ENCODE measurements at places on chromosomes 7 and 10.

- DNase-seq: no peak
Measured at GRCh38 chr10:38003588-38003987, 6.9 kb upstream of the ZNF33A start.

- no peak for DNase-seq
Measured at GRCh38 chr7:11120068-11120664, 146.5 kb downstream of the PHF14 start.

GRCh38 chr7:127792528-127793342, 140.7 kb downstream of the SND1 start:
- peak; percentile 30 for DNase-seq

DNA sequence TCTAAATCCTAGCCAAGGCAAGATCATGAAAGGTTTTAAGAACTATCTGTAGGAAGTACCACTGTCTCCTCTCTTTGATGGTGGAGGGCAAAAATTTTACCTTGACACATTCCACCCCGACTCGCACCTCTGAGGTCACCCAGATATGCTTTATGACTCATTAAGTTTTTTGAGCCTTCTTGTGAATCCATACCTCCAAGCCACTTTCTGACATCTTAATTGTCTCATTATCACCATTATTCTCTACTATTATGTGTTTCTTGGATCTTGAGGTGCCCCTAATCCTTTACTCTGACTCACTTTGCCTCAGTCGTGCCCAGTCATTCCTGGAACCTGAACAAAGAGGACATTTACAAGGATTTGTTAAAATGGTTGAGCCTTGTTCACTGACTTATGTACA, 146.6 kb downstream of the RAPGEF5 start:
- DNase-seq: no peak

DNA sequence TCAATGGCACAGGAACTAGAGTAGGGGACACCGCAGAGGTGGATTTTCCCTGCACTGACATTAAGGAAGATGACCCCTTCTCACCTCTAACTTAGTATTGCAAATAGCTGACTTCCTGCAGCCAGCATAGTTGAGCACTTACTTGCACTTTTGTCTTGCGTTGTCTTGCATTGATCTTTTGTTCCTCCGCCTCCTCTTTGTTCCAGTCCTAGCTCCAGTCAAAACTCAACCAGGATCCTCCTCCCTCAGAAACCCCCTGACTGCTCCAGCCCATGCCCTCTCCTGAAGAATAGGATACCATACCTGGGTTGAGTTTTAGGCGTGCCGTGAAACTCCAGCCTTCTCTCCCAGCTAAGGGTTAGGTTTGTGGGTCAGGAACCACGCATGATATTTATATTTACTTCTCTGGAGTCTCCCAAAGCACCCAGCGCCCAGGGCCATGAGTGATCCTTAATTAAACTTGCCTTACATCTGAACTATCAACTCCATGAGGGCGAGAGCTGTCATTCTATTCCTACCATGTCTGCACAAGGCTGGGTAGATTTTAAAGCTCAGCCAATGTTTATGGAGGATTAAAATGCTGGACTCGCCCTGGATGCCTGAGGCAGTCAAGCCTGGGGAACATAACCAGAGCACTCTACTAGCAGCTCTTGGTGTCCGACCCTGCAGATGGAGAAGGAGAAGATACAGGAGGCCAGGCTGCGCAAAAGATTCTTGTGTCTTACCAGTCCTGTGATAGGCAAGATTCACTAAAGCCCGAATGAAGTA, 14.1 kb downstream of the ZNF467 start:
- no peak for DNase-seq

GRCh38 chr7:75875113-75876080, 3.4 kb upstream of the RHBDD2 start:
- no peak for DNase-seq

GRCh38 chr10:86411281-86411841, 44.8 kb upstream of the GRID1 start:
- peak; percentile 42 for DNase-seq

DNA sequence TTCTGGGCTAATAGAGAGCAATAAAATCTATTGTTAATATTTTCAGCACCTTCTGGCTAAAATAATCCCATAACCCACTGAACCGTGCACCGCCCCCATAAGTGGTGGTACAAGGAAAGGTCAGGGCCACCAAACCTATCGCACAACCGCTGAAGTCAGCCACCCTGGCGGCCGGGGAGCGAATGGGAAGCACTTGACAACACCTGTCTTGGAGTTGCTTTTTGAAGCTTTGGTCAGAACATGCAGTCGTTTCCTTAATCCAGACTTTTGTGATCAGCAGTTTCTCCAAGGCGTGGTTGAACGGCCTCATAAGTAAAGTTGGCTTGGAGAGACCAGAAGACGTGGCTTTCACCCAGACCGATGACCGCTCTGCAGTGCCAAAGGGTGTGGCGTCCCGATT, 97.4 kb downstream of the DNAJB6 start:
- no peak for DNase-seq

GRCh38 chr10:93816123-93816747, 58.5 kb downstream of the LGI1 start:
- DNase-seq: peak; percentile 5

DNA sequence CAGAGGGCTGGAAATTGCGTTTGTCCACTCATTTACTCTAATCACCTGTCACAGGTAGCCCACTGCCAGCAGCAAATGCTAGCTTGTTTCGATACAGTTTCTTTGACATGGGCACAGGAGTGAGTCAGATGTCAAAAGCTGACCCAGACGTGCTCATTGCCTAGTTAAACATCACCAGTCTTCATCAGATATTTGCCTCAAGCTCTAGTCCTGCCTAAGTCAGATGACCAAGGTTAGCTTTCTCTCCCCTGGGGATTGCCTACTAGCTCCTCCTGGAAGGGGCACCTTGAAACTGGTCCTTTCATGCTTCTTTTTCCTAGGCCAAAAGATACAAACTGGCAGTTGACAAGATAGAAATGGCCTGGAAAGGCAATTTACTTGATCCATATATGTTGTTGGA, 35.2 kb downstream of the GPAM start:
- no peak for DNase-seq

DNA sequence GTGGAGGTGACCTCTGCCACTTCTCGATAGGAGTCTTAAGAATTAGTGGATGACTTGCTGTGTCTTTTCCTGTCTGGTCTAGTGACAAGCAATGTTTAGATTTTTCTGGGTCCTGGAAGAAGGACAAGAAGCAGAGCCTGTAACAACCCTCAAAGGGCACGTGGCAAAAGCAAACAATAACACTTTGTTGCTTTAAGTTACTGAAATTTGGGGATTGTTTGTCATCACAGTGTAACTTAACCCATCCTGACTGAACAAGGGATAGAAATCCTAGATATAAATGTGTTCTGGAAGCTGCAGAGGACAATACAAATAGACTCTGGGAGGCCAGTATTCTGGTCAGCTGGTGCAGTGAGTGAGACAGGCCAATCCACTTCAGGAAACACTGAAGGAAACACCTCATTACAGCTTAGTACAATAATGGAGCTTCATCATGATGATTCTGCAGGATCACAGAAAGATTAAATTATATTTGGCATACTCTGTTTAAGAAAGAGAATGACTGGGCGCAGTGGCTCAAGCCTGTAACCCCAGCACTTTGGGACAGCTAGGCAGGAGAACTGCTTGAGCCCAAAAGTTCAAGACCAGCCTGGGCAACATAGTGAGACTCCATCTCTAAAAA, 23.3 kb downstream of the ENKUR start:
- DNase-seq: no peak

GRCh38 chr7:10803720-10804119, 170.0 kb upstream of the PHF14 start:
- DNase-seq: no peak

GRCh38 chr10:56068040-56068439, 293.0 kb downstream of the ZWINT start:
- DNase-seq: no peak

- no peak for DNase-seq
Measured at GRCh38 chr7:31335884-31336201, 4.7 kb downstream of the NEUROD6 start.

DNA sequence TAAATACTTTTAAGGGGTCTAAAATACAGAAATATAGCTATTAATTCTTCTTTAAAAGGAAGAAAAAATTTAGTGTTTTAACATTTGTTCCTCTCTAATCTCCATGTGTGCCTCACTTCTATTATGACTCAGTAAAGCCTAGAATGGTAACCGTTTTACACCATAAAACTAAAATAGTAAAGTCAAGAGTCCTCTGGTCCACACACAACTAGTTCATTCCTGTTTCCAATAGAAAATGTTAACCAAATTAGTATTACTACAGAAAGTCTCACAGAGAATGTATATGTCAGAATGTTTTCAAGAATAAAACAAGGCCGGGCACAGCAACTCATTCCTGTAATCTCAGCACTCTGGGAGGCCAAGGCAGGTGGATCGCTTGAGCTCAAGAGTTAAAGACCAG, 55.8 kb downstream of the CNOT4 start:
- DNase-seq: no peak

DNA sequence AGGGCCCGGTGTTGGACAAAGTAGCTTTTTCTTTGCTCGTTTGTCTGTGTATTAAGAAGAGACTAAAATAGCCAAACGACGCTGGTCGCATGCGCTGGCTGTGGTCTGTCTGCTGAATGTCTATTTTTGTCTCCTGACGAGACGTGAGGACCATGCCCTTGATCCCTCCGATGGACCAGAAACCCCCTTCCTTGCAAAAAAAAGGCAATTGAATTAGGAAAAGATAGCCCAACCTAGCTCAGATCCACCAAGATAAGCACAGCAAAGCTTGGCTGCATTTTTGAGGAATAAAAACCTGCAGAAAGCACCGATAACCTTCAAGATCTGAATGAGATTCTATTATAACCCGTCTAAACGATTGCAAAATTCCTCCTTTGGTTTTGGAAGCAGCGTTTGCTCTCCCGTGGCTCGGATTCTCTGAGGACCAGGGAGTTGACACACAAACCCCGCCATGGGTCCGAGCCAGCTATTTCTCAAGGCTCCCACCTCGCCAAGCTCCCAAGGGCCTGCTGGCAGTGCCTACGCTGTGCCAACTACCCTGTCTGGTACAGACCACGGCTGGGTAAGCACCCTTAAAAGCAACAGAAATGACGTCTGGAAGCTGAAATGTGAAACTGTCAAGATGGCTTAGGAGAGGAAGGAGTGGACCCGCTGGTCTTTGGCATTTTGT, 17.7 kb upstream of the TTYH3 start:
- no peak for DNase-seq

GRCh38 chr10:128938558-128938957, 528.5 kb upstream of the MGMT start:
- DNase-seq: no peak

DNA sequence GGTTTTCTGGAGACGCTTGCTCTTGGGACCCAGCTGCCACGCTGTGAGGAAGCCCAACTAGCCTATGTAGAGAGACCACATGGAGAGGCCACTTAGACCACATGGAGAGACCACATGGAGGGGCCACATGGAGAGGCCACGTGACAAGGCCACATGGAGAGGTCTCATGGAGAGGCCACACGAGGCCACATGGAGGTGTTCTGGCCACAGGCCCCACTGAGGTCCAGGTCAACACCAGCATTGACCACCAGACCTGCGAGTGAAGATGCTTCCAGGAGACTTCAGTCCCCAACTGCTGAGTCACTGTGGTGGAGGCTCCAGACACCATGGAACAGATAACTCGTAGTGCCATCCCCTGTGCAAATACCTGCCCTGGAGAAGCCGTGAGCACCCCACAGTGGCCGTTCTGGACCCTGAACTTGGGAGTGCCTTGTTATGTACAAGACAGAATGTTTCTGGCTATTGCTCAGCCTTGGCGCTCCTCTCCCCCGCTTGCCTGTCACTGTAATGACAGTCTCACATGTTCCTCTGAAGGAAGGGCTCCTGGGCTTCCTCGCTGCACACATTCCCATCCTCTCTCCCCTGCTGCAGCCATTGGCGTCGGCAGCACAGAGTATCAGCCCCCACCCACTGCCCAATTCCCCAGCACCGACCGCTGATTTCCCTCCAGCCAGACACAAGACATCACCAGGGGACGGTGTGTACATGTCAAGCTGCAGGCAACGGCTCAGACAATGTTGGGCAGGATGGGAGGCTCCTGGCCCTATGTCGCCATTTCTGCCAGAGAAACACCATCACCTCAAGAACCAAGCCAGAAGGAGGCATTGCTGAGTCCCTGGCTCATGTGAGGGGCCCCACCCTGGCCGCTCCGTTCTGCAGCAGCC, 49.0 kb upstream of the TNRC18 start:
- no peak for DNase-seq

DNA sequence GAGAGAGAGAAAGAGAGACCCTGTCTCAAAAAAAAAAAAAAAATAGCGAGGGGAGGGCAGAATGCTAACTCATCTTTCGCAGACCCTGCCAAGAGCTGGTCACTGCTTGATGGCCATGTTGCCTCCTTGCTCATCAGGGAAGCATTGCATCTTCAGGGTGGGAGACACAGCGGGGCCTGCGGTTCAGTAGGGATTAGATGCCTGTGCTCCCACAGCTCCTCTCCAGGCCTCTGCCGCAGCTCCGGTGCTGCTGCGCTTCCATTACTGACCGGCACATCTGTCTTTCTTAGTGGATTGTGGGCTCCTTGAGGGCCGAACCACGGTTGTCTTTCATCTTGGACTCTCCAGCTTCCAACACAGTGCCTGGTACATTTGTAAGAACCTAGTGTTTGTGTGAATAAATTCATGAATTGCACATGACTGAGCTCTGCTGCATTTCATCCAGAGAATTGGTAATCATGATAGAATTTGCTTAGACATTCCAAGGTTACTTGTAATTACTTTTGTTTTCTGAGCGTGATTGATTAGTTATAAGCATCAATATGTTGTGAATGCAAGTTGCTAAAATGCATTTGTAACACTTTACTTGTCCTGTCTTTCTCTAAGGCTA, 16.8 kb downstream of the HK1 start:
- no peak for DNase-seq

DNA sequence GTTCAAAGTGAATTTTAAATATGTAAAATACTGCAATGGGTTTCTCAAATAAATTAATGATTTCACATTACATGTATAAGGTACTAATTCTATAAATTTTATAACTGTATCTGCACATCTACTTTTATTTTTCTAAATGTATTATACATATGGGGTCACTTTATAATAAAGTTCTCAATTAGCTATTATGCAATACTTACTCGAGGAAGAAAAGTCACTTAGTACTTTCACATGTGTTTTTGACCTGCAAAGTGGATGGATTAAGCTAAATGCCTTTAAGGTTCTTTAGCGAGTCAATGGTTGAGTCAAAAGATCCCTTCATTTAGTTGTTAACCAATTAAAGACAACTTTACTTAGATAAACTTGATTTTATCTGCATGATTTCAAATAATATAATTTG, 437.8 kb downstream of the ANKRD7 start:
- no peak for DNase-seq

DNA sequence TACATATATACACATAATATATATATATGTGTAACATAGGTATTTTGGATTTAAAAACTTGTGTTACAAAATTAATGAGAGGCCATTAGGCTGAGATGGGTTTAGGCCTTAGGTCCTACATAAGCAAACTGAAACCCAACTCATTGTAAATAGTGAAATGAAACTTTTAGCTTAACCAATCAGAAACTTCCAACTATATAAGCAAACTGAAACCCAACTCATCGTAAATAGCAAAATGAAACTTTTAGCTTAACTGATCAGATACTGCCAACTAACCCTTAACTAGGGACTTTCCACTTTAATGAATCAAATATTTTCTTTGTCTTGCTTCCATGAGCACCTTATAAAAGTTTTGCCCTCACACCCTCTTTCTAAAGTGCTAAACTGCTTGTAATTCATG, 17.3 kb upstream of the SAMD9L start:
- peak; percentile 26 for DNase-seq

GRCh38 chr7:120165227-120165626, 107.7 kb upstream of the KCND2 start:
- DNase-seq: no peak
